ENCODE measurements at places on chromosomes 7 and 10. TPM values are rescaled to one million over a fixed set of nuclear protein-coding genes. Genes with fewer than 3 reads are reported as not detected.
A peak's percentile ranks its signal among the peaks of the same experiment; 100 is the strongest.

DNA sequence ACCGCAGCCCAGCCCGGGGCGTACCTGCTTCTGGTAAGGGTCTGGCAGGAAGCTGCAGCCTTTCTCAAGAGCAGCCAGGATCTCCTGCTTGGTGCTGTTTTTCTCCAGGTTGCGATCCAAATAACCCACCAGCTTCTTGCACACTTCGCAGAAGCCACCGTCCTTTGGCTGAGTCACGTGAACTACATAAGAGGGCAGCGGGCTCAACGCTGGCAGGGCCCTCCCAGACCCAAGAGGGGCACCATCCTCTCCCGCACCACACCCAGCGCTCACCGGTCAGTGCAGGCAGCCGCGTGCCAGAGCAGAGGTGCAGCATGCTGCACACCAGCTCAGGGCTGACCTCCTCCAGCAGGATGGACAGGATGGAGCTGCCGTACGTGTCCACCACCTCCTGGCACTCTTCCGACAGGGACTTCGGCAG is 31.6 kb downstream of the PSAP start:
- no peak for DNase-seq

GRCh38 chr7:125450749-125451148 is 521.1 kb upstream of the POT1 start:
- no peak for DNase-seq

DNA sequence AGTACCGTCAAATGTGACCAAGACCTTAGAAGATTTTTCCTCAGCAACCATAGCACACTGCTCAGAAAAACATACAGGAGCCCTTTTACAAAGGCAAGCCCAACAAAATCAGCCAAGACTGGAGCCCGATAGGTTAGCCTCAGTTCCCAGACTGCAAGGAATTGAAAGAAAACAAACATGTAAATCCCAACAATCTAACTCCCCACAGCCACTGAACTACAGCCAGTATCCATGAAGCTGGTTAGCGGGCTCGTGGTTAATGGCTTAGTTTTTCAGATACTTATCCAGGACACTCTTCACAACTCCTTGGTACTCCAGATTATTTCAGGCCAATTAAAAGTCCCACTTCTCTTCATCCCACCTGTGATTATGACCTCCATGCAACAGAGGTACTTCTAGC is 201.6 kb downstream of the IPMK start:
- no peak for DNase-seq

DNA sequence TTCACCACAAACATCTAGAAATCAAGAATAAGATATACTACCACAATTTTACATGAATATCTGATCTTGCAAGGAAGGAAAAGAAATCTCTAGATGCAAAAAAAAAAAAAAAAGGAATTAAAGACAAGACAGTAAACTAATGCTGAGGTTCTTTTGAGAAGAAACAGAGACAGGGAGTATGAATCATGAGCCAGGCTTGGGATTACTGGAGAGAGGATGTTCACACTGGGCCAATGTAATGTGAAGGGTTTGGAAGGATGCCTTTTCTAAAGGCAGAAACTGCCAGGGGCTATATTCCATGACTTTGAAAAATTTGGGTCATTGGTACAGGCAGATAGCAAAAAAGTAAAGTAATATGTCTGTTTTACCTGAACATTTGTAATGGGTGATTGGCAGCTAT is 573.0 kb upstream of the IGFBP3 start:
- no peak for DNase-seq

DNA sequence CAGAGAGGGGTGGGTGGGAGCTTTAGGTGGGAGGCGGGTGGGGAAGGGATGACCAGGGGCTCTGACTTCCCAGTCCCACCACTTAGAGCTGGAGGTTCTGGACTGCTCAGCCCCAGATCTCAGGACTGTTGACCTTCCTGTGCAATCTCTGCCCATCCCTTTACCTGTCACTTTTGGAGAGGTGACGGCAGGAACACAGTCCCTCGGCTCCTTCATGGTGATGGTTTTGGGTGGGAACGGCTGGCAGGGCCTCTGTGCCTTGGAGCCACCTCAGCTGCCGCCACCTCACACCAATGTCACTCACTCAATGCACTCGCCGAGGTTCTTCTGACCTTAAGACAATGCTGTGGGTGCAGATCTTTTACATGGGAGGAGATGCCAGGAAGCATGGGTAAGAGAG is 49.0 kb downstream of the TMEM270 start:
- DNase-seq: no peak

- no peak for DNase-seq
Measured at GRCh38 chr10:36534471-36535002, 590.9 kb upstream of the ANKRD30A start.

GRCh38 chr10:131724891-131725580 is 175.8 kb upstream of the PPP2R2D start:
- no peak for DNase-seq

GRCh38 chr10:131804551-131805295 is 96.1 kb upstream of the PPP2R2D start:
- DNase-seq: no peak

GRCh38 chr7:187227-187927 is 5.0 kb upstream of the FAM20C start:
- no peak for DNase-seq

DNA sequence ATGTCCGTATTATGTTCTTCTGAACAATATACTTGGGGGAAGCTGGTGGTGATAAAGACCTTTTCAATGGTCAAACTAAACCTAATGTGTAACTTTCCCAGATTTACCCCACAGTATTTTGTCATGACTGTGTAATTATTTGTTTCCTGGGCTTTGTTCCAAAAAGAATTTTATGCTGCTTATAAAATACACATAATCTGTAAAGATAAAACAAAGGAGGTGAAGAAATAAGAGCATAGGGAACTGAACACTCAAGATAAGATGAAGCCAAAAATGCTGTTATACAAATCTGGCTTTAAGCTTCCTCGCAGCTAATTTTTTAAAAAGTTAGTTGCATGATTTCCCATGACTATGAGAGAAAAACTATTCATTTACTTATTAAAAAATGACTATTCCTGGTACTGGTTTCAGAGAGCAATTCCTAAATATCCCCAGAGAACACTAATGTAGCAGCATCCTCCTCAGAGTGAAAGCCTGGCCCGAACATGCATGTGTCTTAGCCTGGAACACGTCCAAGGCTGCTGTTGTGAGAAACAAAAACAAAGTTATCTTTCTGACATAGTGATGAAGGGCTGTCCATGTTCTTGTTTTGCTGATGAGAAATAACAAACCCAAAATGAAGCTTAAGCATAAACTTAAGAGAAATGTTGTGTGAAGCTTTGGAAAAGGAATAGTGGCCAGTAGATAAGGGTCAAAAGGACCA is 33.9 kb downstream of the MALSU1 start:
- peak; percentile 32 for DNase-seq

DNA sequence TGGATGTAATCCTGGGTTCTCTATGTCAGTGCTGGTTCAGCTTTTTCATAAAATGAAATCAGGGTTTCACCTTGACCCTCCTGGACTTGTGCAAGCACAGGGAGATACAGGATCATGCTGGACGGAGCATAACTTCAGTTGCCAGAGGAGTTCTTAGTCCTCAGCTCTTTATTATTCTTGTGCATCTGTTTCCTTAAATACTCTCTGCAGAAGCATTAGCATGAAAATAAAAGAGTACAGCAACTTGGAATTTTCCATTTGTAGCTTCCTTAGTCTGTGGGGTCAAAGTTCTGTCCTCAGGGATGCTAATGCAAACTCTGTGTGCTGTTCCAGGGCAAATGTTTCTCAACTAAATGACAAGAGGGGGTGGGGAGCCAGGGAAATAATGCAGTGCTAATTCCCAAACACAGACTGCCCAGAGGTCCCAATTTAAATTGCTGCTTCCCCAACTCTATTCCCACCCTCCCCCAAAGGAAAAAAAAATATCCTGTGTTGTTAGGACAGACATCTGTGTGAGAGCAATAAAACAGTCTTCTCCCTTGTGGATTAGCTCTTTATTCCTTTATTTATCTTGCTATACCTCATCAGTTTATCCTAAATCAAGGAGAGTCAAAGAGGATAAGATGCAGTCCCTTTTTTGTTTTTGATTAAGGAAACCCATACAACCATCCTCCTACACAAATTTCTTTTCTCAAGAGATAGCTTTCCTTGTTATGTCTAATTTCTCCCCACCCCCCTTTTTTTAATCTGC is 905.0 kb downstream of the LRMDA start:
- no peak for DNase-seq

- no peak for DNase-seq
Measured at GRCh38 chr7:98520356-98520951, 96.6 kb upstream of the NPTX2 start.

- DNase-seq: no peak
Measured at GRCh38 chr10:3339531-3339950, 167.0 kb upstream of the PITRM1 start.

GRCh38 chr10:77576444-77577032 is 61.1 kb downstream of the KCNMA1 start:
- no peak for DNase-seq

- peak; percentile 41 for DNase-seq
Measured at GRCh38 chr10:68087685-68088401, 12.8 kb upstream of the HERC4 start.

GRCh38 chr7:33831389-33832141 is 73.8 kb upstream of the BMPER start:
- DNase-seq: peak; percentile 59

- DNase-seq: no peak
Measured at GRCh38 chr7:25391295-25391861, 163.1 kb upstream of the NPVF start.

- DNase-seq: no peak
Measured at GRCh38 chr10:28913436-28914237, 236.3 kb downstream of the BAMBI start.

GRCh38 chr10:54342058-54342457 is 459.0 kb downstream of the PCDH15 start:
- DNase-seq: no peak

- DNase-seq: no peak
Measured at GRCh38 chr7:99404977-99405320, 3.4 kb downstream of the PDAP1 start.

DNA sequence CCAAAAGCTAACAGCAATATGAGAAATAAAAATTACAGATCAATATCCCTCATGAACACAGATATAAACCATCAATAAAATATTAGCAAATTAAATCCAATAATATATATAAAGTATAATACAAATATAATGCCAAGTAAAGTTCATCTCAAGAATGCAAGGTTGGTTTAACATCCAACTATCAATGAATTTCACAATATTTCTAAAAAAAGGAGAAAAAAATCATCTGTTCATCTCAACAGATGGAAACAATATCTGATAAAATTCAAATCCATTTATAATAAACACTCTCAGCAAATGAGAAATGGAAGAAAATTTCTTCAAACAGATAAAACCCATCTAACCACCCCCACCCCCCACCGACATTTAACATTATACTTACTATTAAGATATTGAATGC is 86.9 kb downstream of the SIRT1 start:
- DNase-seq: no peak

The COL26A1 gene
- not detected for total RNA-seq

The CALCR gene
- total RNA-seq: not detected

The GPR15LG gene
- not detected for total RNA-seq

The SP8 gene
- not detected for total RNA-seq

The CH25H gene
- 0.25 TPM for total RNA-seq

The MSMB gene
- total RNA-seq: not detected

The SAP25 gene
- total RNA-seq: 0.77 TPM

The AKR1D1 gene
- not detected for total RNA-seq

The TPK1 gene
- total RNA-seq: 4.9 TPM

The CPA4 gene
- total RNA-seq: 0.77 TPM

The TMEM176A gene
- 30.1 TPM for total RNA-seq
